ENCODE measurements at places on chromosomes 13 and 19.
A peak's percentile ranks its signal among the peaks of the same experiment; 100 is the strongest.

DNA sequence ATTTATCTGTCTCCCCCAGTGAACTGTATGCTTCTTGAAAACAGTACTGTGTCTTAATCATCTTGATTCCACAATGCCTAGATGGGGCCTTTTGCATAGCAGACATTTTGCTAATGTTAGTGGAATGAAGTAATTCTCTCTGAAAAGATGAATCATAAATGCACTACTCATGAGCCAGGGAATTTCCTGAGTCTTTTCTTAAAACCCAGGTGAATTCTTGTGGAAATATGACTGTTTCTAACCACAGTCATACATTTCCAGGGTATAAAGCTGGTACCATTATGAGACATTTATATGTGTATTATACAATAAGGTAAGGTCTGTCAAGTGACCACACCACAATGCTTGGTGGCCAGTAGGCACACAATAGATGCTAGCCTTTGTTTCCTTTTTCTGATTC is 5.5 kb upstream of the KCTD4 start:
- no peak for DNase-seq

DNA sequence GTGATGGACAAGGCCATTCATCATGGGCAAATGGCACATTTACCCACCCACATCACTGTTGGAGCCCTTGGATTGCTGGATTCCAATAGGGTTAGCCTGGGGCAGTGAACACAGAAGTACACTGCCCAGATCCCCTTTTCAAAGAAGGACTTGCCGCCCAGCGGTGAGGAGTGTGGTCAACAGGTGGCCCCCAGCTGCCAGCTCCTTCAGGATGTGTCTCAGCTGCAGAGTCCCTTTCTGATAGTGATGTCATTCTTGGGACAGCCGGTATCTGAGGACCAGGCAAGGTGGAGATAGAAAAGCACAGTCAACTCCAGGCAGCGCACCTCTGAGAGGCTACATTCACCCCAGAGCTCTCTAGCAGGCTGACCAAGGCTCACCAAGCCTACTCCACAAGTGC is 16.9 kb downstream of the ERICH6B start:
- DNase-seq, result no peak

DNA sequence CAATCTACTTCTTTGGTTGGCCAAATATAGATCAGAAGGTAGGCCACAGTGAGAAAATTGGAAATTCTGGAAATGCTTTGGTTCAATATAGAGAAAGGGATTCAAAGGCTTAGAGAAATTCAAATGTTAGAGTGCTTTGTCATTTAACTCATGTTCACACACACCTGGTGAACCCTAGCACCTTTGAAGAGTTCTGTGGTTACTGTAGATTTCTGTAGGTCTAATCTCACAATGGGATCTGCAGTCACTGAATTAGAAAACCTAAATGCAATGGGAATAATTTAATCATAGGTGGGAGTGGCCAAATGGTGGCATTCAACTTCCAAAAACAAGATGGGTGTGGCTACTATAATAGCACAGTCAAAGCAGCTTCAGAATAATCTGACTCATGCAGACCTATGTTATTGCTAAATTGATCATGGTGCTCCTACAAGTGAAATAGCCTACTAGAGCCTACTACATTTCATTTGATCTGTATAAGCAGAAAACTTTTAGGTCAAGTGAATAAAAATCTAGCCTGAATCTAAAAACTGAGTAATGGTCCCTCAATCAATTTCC is 1152.9 kb downstream of the PCDH9 start:
- no peak for DNase-seq

DNA sequence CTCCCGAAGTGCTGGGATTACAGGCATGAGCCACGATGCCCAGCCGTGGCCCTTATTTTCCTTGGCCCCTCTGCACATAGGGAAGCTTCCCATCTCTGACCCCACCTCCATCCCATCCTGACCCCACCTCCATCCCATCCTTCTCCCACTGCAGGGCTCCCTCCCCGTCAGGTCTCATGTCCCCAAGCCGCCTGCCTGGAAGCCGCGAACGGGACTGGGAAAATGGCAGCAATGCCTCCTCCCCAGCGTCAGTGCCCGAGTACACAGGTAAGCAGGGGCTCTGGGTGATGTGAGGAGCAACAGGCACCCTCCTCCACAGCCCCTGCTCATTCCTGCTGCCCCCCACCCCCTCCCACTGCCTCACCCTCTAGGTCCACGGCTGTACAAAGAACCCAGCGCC is 12.2 kb downstream of the XAB2 start:
- DNase-seq, result no peak

- no peak for DNase-seq
Observed at GRCh38 chr19:5605362-5605761, 17.2 kb downstream of the SAFB2 start.

DNA sequence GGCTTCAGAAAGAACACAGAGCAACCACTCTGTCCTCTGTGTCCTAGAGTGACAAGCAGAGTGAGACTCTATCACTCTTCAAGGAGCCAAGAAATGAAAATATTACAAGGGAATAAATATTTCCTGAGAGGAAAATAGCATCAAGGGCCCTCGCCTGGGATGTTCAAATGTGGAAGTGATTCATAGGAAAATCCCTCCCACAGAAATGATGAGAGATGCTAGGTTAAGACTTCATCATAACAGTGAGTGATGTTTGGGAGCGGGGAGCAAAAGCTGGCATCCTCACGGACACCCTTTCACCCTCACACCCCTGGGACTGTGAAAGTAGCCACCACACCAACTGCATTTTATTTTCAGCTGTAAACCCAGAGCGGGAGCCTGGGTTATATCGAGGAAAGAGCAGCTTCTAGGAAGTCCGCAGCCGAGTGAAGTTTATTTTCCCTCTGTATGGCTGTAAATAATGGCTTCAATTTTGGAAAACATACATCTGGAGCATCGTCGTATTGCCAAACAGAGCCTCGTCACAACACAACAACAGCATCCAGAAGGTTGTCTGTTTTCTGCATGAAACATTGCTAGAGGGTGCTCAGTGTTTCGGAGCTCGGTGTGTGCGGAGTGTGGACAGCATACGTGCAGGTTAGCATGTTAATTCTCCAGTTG is 54.8 kb downstream of the DLEU7 start:
- DNase-seq, result no peak

DNA sequence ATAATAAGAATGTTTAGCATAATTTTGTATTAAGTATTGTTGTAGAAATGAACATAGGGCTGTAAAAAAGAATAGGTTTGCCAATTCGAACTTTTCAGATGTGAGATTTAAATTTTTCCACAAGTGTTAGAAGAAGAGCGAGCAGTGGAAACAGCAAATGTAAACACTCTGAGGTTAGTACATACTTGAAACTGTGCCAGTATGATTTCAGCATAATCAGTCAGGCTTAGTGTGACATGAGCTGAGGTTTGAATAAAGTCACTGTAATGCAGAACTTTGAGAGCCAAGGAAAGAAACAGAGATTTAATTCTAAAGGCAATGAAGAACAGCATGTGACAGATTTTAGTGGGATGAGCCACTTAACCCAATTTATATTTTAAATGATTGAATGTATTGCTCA is 2166.4 kb downstream of the PCDH9 start:
- peak; percentile 3 for DNase-seq

DNA sequence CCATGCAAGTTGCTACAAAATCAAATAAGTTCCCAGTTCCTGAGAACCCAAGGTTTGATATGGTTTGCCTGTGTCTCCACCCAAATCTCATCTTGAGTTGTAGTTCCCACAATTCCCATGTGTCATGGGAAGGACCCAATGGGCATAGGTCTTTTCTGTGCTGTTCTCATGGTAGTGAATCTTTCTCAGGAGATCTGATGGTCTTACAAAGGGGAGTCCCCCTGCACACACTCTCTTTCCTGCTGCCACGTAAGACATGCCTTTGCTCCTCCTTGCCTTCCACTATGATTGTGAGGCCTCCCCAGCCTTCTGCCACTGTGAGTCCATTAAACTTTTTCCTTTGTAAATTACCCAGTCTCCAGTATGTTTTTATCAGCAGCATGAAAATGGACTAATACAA is 28.5 kb upstream of the TSHZ3 start:
- DNase-seq, result no peak

DNA sequence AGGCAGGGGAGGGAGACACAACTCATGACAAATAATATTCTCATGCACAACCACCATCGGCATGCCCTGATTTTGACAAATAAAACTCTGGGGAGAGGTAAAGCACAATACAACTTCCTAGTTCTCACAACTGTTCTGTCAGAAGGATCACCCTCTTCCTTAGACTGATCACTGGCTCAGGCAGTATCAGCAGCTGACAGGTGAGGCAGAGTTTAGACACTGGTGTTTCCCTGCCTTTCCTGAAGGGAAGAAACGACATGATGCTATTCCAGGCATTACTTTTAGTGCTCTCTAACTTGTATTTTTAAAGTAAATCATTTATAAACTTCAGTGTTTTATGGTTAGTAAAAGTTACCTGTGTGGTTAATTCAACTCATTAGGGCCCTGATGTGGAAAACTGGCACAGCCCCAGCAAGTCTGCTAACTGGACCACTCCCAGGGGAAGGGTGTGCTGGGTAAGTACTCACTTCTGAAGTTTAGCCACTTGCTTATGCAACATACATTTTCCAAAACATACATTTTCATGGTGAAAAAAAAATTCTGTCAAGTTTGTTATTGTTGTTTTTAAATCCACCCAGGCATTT is 82.8 kb downstream of the CRYL1 start:
- DNase-seq, result peak; percentile 49

- no peak for DNase-seq
Observed at GRCh38 chr13:77831866-77832265, 86.8 kb downstream of the EDNRB start.

DNA sequence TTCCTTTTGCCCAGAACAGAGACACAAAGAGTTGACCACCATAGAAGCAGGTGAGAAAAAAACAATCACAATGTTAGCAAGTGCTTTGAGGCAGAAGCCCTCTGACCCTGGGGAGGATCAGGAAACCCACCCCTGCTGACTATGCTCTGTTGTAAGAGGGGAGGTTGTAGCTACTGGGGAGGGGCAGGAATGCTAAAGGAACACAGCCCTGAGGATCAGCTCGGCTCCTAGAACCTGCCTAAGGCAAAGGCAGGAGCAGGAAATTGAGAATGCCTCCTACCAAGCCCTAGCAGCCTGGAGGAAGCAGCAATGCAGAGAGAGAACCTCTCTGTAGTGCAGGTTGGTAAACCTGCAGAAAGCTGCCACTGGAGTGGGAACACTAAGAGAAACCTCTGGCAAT is 624.0 kb upstream of the KLF12 start:
- no peak for DNase-seq

DNA sequence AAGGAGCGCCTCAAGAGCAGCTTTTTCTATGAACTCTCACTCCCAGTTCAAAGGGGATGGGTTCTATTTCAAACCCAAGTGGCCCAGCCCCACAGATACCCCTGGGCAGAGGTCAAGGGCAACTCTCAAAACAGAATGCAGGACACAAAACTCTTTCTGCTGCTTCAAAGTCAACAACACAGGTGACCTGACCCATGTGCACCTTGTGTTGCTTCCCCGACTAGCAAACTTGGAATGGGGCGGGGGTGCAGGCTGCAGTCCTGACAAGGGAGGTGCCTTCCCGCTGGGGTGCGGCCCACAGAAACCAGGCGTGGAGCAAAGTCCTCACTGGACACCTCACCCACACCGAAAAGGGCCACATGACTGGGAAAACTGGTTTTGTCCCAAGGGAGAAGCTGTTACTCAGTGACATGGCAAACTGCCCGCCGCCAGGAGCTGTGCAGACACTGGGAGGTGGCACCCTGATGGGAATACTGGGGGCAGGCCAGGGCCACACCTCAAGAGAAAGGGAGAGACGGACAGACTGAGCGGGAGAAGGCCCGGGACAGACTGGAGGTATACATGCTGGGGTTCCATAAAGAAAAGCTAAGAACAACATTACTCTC is 17.4 kb downstream of the ZC3H4 start:
- no peak for DNase-seq

- DNase-seq, result no peak
Observed at GRCh38 chr13:44061876-44062275, 182.2 kb downstream of the LACC1 start.

DNA sequence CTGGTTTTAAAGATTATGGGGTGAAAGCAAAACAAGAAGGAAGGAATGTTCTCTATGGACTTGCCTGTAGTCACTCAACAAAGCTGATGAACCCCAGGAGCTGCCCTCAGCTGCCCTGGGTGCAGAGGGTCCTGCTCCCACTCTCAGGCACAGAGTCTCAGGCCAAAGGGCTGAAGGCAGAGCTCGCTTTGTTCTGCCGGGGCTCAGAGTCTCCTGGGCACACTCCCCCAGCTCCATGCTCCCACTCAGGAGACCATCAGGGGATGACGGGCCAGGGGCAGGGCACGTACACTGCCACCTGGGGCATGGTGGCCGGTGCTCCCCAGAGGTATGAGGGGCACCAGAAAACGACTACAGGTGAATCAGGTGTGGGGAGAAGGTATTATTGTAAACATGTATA is 46.8 kb upstream of the SPACA7 start:
- no peak for DNase-seq

DNA sequence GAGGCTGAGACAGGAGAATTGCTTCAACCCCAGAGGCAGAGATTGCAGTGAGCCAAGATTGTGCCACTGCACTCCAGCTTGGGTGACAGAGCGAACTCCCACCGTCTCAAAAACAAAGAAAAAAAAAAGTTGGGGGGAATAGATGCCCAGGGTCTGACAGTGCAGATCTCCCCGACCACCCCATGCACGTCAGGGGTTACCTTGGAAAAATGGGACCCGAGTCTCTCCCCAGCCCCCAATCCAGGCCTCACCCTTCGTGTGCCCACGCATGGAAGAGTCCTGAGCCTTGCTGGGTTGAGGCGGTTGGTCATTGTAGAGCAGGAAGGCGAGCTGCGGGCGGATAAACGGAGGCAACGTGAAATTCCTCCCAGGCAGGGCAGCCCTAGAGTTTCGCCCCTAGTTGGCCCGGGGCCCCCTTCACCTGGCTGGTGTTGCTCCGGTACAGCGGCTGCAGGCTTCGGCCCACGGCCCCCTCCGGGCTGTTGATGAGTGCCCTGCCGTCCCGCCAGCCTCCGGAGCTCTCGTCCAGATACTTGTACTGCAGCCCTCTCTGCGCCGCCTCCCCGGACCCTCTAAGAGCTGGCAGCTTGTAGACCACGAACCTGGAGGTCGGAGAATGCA is 588 bp downstream of the DNASE2 start:
- no peak for DNase-seq

DNA sequence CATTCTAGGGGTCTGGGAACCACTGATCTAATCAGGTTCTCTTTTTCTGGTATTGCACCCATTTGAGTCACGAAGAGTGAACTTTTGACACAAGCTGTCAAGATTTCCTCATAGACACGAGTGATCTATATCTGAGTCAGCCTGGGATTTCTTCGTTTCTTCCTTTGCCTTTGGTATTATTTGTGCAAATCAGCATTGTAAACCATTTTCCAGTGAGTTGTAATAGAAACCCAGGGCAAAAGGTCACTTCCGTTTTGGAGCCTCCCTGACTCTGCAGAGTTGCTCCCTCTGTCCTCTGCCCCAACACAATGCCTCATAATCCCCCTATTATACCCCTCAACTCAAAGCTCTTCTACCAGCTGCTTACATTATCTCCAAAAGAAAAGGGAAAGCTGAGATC is 615.1 kb downstream of the EFNB2 start:
- DNase-seq, result no peak

- DNase-seq, result peak; percentile 40
Observed at GRCh38 chr19:23071147-23071511, 45.7 kb upstream of the ZNF730 start.
